ENCODE measurements at places on chromosomes 6 and 20.

GRCh38 chr6:154251116-154251515, 105.5 kb downstream of the IPCEF1 start:
- no peak for DNase-seq

DNA sequence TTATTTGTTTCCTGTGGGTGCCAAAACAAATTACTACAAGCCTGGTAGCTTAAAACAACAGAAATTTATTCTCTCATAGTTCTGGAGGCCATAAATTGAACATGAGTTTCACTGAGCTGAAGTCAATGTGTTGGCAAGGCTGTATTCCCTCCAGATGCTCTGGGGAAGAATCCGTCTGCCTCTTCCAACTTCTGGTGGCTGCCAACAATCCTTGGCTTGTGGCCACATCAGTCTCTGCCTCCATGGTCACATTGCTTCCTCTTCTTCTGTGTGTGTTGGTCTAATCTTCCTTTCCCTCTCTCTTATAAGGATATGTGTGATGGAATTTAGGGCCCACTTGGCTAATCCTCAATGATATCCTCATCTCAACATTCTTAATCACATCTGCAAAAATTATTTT, 92.8 kb upstream of the EPB41L1 start:
- no peak for DNase-seq

GRCh38 chr6:125124049-125124669, 29.4 kb upstream of the TPD52L1 start:
- no peak for DNase-seq

DNA sequence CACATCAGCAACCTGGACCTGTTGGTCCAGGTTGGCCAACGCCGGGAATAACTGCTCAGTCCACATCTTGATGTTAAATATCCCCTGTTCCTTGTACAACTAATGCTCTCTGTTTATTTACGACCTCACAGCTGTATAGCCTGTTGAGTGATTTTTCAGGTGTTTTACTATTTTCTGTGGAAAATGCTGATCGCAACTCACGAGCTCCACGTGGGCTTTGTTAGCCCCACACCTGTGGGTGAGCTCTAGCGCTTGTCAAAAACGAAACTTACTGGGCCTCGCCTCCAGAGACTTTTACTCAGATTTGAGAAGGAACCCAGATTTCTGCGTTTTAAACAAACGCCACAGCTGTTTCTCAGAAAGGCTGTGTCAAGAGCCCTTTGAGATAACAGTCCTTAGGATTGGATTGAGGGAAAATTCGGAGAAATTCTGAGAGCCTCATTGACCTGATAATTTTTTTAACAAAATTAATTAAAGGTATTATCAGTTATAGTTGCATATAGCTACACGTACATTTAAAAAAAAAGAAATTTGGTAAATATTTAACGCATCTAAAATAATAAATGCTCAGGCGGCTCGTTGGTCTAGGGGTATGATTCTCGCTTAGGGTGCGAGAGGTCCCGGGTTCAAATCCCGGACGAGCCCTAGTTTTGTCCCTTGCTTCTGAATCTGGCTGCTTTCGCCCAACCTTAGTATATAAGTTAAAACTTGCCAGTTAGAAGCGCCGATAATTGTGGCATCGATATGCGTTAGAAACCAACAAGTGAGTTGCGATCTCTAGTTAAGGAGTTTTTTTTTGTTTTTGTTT, 16.7 kb downstream of the HMGN4 start:
- peak; percentile 16 for DNase-seq

- DNase-seq: no peak
These were observed 149.9 kb downstream of the MYB start for GRCh38 chr6:135331002-135331401.

DNA sequence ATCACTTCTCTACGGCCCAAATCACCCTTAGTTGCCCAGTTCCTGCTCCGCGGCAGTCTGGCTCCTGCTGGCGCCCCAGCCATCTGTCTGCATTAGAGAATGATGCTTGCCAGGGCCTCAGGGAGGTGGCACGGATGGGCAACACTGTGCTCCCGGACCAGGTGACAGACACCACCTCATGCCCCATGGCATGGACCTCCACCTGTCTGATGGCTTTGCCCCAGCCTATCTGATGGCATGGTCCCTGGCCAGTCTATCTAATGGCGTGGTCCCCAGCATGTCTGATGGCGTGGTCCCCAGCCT, 18.8 kb upstream of the MRGBP start:
- DNase-seq: no peak

GRCh38 chr20:46900086-46900485, 5.4 kb downstream of the EYA2 start:
- DNase-seq: no peak

DNA sequence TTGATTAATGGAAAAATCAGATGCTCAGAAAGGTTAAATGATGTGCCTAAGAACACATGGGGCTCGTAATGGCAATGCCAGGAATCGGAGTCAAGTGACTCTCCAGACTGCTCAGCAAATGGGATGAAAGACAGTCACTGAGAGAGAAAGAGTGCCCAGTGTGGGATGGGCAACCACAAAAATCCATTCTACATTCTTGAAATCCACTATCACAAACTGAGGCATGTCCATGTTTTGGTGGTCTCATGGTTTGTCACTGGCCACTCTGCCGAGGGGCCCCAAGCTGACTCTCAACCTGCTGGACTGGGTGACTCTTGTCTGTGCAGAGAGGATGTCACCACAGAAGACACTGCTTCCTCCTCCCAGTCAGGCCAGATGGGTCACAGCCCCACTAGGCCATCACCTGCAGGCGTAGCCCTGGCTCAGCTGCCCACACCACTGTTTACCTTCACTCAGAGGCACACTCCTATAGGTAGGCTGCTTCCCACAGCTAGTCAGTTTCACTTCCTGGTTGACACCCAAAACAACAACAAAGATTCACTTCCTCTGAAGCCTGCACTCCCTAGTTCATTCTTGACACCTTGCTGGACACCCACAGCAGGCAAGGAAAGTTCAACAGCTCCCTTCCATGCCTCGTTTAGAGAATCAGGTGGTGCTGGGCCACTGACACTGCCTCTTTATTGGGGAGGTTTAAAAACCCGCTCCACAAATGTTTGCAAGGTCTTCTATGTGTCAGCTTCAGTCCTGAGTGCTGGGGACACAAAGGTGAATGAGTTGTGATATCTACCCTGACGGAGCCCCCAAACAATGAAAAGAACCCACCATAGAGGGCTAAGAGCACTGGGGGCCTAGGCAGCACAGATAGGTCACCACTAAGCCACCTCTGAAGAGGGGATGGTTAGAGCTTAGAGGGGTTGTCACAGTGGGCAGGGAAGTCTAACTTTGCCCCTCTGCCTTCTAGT, 21.7 kb downstream of the MAP1LC3A start:
- peak; percentile 87 for DNase-seq

DNA sequence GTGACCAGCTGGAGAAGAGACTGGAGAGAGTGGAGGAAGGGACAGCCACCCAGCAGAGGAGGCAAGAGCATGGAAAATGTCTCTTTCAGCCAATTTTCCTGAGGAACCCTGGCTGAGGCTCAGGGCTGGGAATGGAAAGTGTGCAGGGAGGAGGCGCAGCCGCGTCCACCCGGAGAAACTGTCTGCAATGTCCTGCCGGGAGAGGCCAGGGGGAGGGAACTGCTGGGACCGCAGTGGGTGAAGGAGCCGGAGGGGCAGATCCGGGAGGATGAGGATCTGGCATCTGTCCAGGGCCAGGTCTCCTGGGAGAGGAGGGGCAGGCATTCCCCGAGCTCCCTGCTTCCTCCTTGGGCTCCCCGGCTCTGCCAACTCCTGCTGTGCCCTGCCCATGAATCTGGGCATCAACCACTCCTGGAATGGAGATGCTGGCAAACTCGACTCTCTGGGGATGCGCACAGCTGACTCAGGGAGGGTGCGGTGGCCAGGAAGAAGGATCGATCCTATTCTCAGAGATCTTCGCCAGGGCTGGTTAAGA, 17.4 kb upstream of the HM13 start:
- DNase-seq: no peak

DNA sequence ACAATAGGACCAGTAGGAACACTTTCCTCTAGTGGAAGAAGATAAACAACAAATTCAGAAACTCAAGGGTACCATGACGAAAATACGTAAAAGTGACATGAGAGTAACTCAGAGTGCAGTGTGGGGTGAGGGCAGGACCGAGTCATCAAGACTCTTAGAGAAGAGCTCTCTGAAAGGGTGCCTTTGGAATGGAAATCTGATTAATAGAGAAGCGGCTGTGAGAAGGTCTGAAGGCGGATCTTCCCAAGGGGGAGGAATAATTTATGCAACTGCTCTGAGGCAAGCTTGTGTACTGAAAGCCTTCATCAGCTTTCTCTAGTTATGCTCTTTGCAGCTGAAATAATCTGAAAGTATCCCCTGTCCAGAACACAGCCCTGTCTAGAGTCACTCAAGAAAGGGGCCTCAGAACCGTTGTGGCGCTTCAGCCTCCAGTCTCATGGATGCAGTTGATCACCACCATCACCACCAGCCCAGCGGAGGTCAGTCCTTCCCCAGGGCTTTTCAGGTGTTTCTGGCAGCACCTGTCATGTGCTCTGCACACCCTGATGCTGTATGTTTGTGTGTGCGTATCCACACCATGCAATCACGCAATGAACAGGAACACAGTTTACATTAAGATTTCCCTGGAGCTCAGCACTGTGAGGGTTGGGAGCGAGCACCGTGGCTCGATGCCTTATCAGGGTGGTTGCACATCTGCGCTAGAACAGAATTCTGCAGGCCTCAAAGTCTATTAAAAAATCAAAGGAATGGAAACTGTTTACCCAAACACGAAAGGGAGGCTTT, 396.5 kb downstream of the SMOC2 start:
- peak; percentile 74 for DNase-seq

GRCh38 chr6:169312658-169313346, 59.2 kb upstream of the THBS2 start:
- DNase-seq: no peak

DNA sequence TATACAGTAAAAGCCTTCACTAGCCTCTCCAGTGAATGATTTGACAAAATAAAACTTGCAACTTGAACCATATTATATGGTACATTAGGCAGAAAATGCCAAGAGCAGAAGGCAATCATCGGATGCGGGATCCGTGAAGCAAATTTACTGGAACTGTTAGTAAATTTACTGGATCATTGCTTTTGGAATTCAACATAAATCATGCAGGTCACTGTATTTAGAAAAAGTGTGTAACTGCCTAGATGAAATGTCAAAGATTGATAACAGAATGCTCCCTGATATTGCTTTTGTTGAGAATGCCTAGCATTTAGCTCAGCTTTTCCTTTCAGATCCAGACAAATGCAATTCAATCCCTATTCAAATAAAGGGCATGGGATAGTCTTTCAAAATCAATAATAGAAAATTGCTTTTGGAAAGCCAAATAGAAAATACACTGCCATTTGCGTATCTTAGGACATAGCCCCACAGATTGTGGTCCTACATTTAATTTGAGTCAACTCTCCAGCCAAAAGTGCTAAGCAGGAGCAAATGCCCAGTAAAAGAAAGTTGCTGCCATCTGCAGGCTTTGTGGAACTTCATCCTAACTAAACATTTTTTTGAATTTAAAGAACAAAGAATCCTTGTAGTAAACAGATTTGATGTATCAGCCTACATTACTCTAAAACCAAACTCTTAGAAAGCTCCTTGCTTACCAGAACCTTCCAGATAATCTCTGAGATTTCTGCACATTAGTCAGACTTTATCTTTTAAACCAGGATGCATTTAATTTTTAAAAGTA, 109.5 kb upstream of the HSF2 start:
- no peak for DNase-seq

DNA sequence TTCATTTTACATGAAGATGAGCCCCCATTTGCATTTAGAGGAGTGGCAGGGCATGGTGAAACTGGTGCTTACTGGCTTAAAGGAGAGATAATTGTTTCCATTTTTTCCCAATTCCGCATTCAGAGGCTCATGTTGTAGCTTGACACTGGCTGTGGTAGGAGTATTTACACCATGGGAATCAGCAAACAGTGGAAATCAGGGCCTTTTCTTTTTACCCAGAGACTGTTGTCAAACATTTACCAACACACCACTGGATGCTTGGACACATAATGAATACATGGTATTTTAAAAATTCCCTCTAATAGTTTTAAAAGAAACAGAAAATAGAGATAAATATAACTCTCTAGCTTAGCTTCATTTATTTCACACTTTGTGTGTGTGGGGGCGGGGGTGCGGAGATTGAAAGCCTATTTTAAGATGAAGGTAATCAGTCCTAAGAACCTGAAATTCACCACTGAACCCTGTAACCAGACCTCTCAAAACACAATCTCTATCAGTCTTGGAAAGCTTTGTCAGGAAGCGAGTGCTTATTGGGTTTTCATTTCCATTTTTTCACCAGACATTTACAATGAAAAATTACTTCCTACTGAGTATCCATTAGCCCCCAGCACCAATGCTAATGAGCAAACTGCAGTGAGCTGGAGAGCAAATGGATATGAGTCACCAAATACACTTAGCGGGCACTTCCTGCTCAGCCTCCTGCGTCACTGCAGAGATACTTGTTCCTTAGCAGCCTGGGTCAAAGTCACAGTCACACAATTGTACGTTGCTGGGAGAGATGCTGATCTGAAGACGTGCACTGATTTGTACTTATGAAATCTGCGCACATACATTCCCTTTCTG, 532.0 kb downstream of the BCKDHB start:
- DNase-seq: peak; percentile 99

DNA sequence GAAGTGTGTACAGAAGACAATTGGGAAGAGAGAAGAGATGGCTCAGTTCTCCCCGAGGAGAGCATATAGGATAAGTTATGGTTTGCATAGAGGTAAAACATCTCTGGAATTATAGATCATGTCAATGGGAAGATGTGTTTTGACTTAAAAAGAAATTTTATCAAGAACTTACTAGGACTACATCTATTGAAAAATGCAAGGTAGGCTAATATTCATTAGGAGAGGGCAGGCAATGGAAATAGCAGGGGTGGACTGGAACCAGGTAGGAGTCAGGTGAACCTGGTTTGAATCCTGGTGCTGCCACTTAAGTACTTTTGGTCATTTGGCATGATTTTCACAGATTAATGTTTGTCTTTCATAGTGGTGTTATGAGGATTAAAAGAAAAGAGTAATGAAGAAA, 96.2 kb downstream of the FARS2 start:
- no peak for DNase-seq

DNA sequence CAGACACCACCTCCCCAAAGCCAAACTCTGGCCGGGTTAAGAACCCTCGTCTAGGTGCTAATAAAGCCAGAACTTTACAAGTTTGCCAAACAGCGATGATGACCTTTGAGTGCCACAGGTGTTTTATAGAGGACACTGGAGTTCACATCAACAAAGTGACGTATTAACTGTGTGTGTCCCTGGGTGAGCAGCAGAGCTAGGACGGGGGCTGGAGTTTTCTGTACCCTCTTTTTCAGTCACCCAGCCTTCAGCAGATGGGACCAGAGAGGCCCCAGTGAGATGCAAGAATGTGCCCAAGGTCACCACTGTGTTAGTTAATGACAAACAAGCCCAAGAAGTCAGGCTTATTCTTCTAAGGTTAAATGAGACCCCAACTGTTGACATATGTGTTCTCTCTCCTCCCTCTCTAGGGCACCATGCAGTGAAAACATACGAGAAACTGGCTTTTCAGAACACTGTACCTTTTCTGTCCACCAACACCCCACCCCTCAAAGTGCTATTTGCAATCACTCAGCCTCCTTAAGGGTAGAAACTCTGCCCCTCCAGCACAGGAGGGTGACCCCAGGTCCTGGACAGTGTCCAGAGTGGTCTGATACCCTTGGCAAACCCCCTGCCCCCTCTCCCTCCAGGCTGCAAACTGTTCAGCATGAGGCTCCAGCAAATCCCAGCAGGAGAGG, 5.2 kb downstream of the SDC4 start:
- no peak for DNase-seq
